ENCODE measurements at places on chromosomes 12 and 14. TPM values are rescaled to one million over a fixed set of nuclear protein-coding genes. Genes with fewer than 3 reads are reported as not detected.

DNA sequence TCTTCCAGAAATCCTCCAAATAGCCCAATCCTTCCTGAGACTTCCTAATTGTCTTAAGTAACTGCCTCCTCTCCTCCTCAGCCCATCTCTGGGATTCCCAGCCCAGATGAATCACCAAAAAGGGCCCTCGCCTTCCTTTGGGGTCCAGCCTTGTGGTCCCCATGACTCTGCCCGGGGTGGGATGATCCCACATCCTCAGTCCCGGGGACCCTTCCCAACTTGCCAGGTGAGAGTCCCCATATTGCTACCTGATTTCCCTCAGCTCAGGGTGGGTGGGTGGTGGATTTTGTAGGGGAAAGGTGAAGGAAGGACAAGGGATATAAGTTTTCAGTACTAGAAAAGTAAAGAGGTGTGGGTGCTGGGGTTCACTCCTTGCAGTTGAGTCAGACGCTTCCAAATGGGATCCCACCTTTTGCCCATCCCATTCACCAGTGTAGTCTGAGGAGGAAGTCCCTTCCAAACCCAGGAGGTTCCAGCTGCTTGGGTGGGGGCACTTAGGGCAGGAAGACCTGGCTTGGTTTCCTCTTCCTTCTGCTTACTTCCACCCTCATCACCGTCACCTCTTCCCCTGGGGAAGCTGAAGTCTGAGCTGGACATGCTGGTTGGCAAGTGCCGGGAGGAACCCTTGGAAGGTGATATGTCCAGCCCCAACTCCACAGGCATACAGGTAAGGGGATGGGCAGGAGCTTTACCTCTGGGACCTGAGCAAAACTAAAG is 5.6 kb downstream of the GLI1 start:
- H3K4me1 ChIP-seq = peaks cover 27% of the 10 kb centered on the region
- no peak overlapping the region for H3K4me3 ChIP-seq
- no peak overlapping the region for H3K27ac ChIP-seq
- peaks cover 4% of the 10 kb centered on the region for H3K27me3 ChIP-seq
- DNase-seq = no peak
- H3K36me3 ChIP-seq = peaks cover 21% of the 10 kb centered on the region

DNA sequence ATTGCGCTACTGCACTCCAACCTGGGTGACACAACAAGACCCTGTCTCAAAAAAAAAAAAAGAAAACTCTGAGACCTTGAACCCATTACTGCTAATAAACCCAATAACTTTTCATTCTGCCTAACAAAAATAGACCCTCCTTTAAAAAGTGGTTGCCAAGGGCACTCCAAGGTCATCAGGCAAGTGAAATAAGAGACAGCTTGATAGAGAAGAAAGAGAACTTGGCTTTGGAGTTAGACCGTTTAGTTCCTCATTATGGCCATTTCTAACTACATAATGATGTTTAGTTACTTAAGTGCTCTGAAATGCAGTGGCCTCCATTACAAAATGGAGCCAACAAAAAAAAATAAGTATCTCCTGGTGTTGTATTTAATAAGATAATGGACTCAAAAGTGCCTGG is 55.9 kb downstream of the PHLDA1 start:
- H3K27me3 ChIP-seq = no peaks in the 10 kb centered on the region
- peaks cover 21% of the 10 kb centered on the region for H3K36me3 ChIP-seq
- DNase-seq = no peak
- H3K4me1 ChIP-seq = peaks cover 68% of the 10 kb centered on the region
- H3K27ac ChIP-seq = peak overlapping the region; percentile 62
- H3K4me3 ChIP-seq = no peak overlapping the region

DNA sequence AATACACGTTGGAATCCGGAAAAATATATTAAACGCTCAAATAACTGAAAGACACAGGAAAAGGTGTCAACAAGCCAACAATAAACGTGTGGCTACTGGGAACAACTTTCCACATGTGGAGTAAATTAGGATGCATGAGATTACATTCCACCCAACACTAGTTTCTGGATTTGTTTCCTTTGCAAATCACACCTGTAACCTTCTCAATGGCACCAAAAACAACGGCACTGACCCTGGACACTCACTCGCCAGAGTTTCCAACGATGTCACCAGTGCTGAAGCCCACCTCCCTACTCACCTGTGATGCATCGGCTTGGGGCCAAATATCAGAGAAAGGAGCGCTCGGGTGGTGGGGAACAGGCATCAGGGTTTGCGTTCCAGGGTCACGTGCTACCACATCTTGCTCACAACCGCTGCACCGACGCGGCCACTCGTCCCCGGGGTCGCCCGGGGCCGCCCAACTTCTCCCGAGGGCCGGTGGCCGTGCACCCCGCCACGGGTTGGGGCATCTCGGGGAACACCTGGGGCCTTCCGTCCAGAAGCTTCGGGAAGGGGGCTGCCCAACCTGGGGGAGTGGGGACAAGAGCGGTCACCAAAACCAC is 629 bp downstream of the PRDM4 start:
- H3K27ac ChIP-seq = peak overlapping the region; percentile 89
- no peaks in the 10 kb centered on the region for H3K27me3 ChIP-seq
- H3K4me3 ChIP-seq = peak overlapping the region; percentile 92
- peaks cover 25% of the 10 kb centered on the region for H3K4me1 ChIP-seq
- peaks cover 17% of the 10 kb centered on the region for H3K36me3 ChIP-seq

GRCh38 chr12:92039046-92039445 is 106.6 kb downstream of the BTG1 start:
- no peak overlapping the region for H3K27ac ChIP-seq
- H3K4me3 ChIP-seq = no peak overlapping the region
- peaks cover 77% of the 10 kb centered on the region for H3K4me1 ChIP-seq
- no peak for DNase-seq
- H3K36me3 ChIP-seq = peaks cover 3% of the 10 kb centered on the region
- H3K27me3 ChIP-seq = no peaks in the 10 kb centered on the region

- no peak overlapping the region for H3K4me3 ChIP-seq
- no peak for DNase-seq
- no peak overlapping the region for H3K27ac ChIP-seq
- peaks cover 27% of the 10 kb centered on the region for H3K4me1 ChIP-seq
- H3K27me3 ChIP-seq = no peaks in the 10 kb centered on the region
- no peaks in the 10 kb centered on the region for H3K36me3 ChIP-seq
These were observed 88.9 kb upstream of the FRMD6 start for GRCh38 chr14:51562816-51563215.

- DNase-seq = peak; percentile 97
- no peaks in the 10 kb centered on the region for H3K27me3 ChIP-seq
- H3K4me1 ChIP-seq = peaks cover 25% of the 10 kb centered on the region
- peak within 1 kb of the TSS; percentile 90 for H3K4me3 ChIP-seq
These were observed at the start of gene NCKAP5L for GRCh38 chr12:49828133-49829091. Gene NCKAP5L, minus strand, starts transcription at chr12:49828413. Its CDS starts 24,369 bp downstream, at chr12:49804044.

MUCL1 gene
- not detected for total RNA-seq

DNA sequence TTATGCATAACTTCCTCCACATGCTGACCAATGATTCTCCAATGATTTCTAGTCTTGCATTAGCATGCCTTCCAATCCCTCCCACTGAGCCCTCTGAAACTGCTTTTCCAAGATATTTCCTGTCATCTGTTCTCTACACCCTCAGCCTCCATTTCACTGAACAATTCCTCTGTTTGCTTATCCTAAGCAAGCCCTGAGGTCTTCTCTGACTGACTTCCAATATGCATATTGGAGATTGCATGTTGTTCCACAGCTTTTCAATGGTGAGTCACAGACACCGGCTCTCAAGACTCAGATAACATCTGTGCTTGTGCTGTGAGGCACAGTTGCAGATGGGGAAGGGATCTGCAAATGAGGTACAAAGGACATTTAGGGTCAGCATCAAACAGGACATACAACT is 141.0 kb downstream of the SLC16A7 start:
- H3K36me3 ChIP-seq = peaks cover 20% of the 10 kb centered on the region
- H3K27me3 ChIP-seq = no peaks in the 10 kb centered on the region
- DNase-seq = no peak
- H3K27ac ChIP-seq = no peak overlapping the region

- no peaks in the 10 kb centered on the region for H3K27me3 ChIP-seq
- DNase-seq = no peak
- no peak overlapping the region for H3K4me3 ChIP-seq
- H3K36me3 ChIP-seq = no peaks in the 10 kb centered on the region
- no peak overlapping the region for H3K27ac ChIP-seq
These were observed 720.9 kb downstream of the FSCB start for GRCh38 chr14:43786066-43786762.

- no peak for DNase-seq
- H3K27ac ChIP-seq = no peak overlapping the region
- H3K4me3 ChIP-seq = no peak overlapping the region
- no peaks in the 10 kb centered on the region for H3K27me3 ChIP-seq
These were observed 461.7 kb downstream of the GXYLT1 start for GRCh38 chr12:41683023-41683422.

DNA sequence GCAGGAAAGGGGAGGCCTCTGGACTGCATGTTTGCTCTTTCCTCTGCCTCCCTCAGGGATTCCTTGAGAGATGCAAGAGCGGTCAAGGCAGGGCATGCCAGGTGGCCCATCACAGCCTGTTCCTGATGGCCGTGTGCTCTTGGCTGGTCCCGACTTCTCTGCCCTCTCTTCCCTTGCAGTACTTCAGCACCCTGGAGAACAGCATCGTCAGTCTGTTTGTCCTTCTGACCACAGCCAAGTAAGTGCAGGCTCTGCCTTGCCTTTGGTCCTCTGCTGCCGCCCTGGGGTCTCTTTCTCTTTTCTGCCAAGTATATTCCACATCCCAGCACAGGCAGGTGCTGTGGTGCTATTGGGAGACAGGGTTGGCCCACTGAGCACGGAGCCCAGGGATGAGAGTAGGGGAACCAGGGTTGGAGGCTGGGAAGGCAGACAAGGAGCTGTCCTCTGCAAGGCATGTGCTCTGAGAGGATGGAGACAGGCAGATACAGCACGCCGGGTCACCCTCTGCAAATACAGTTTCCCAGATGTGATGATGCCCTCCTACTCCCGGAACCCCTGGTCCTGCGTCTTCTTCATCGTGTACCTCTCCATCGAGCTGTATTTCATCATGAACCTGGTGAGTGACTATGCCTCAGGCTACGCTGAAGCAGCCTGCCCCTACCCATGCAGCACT is 51.9 kb downstream of the TPCN1 start:
- H3K4me3 ChIP-seq = no peak overlapping the region
- no peaks in the 10 kb centered on the region for H3K27me3 ChIP-seq
- no peak overlapping the region for H3K27ac ChIP-seq
- H3K4me1 ChIP-seq = peaks cover 13% of the 10 kb centered on the region
- H3K36me3 ChIP-seq = peaks cover 23% of the 10 kb centered on the region

GRCh38 chr14:38789805-38790204 is 313.2 kb downstream of the SEC23A start:
- H3K4me3 ChIP-seq = no peak overlapping the region
- no peak for DNase-seq
- H3K27ac ChIP-seq = no peak overlapping the region
- H3K27me3 ChIP-seq = peaks cover 1% of the 10 kb centered on the region

- no peaks in the 10 kb centered on the region for H3K4me1 ChIP-seq
- no peak overlapping the region for H3K4me3 ChIP-seq
- H3K27ac ChIP-seq = no peak overlapping the region
- H3K27me3 ChIP-seq = no peaks in the 10 kb centered on the region
These were observed 835.2 kb downstream of the FSCB start for GRCh38 chr14:43671716-43672485.

DNA sequence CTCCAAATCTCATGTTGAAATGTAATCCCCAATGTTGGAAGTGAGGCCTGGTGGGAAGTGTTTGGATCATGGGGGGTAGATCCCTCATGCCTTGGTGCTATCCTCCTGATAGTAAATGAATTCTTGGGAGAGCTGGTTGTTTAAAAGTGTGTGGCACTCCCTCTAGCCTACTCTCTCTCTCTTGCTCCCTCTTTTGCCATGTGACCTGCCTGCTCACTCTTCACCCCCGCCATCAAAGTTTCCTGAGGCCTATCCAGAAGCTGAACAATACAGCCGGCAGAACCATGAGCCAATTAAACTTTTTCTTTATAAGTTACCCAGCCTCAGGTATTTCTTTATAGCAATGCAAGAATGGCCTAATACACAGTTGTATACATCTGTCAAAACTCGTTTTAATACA is 62.5 kb downstream of the BCL2L14 start:
- no peaks in the 10 kb centered on the region for H3K36me3 ChIP-seq
- peaks cover 4% of the 10 kb centered on the region for H3K27me3 ChIP-seq
- no peaks in the 10 kb centered on the region for H3K4me1 ChIP-seq
- no peak for DNase-seq

DNA sequence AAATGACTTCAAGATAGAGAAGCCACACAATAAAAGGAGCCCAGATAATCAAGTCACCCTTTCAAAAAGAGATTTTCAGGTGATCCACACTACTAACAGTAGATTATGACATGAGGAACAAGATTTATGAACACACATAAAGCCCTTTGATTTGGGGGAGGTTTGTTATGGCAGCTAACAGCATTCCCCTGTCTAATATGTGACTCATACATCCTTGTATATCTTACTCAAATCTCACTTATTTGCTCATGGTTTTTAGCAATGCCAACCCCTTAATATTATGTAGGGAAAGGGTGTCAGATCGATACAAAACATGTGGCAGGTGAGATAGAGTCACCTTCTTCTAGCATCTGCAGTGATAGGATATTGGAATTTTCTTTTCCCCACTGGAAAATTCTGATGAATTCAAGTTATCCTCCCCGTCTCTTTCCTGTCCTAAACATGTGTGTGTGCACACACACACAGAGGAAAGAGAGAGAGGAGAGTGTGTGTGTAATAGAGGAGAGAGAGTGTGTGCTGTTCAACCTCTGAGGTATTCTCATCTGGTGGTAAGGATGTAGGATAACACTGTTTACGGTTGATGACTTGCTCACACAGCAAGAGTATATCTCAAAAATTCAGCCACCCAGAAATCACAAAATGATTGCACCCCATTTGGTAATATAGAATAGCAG is 319.9 kb downstream of the KCNC2 start:
- DNase-seq = no peak
- H3K4me3 ChIP-seq = no peak overlapping the region
- H3K36me3 ChIP-seq = no peaks in the 10 kb centered on the region
- H3K27ac ChIP-seq = peak overlapping the region; percentile 19
- no peaks in the 10 kb centered on the region for H3K27me3 ChIP-seq
